Activated CD8-positive, alpha-beta memory T cell treated with anti-CD3 and anti-CD28 coated beads for 1 hour (primary cell): ENCODE measurements at places on chromosomes 2 and 18.

- no peak for DNase-seq
Measured at GRCh38 chr2:190235551-190236075, 84.0 kb downstream of the HIBCH start.

GRCh38 chr2:9390151-9390850, 33.0 kb downstream of the ITGB1BP1 start:
- no peak for DNase-seq

GRCh38 chr18:61076986-61077385, 256.2 kb upstream of the CDH20 start:
- DNase-seq, result no peak

DNA sequence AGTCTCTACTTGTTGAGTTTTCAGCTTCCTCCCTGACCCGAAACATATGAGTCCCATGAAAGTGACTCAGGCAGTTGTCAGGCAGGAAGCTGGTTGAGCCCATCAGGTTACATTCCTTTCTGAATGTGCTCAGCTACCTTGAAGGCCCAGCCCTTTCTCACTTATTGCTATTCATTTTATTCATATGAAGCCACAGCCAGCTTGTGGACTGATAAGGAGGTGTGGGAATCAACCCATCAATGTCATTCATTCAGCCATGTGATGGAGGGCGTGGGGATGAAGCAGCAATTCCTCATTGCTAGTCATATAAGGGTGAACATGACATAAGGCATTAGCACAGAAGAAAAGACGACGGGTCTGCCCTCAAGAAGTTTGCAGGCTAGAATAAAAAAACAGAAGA, 5.3 kb upstream of the VPS4B start:
- DNase-seq, result no peak

GRCh38 chr2:61718965-61719364, 134.9 kb downstream of the FAM161A start:
- no peak for DNase-seq

GRCh38 chr2:172884336-172884735, 148.7 kb downstream of the RAPGEF4 start:
- no peak for DNase-seq

DNA sequence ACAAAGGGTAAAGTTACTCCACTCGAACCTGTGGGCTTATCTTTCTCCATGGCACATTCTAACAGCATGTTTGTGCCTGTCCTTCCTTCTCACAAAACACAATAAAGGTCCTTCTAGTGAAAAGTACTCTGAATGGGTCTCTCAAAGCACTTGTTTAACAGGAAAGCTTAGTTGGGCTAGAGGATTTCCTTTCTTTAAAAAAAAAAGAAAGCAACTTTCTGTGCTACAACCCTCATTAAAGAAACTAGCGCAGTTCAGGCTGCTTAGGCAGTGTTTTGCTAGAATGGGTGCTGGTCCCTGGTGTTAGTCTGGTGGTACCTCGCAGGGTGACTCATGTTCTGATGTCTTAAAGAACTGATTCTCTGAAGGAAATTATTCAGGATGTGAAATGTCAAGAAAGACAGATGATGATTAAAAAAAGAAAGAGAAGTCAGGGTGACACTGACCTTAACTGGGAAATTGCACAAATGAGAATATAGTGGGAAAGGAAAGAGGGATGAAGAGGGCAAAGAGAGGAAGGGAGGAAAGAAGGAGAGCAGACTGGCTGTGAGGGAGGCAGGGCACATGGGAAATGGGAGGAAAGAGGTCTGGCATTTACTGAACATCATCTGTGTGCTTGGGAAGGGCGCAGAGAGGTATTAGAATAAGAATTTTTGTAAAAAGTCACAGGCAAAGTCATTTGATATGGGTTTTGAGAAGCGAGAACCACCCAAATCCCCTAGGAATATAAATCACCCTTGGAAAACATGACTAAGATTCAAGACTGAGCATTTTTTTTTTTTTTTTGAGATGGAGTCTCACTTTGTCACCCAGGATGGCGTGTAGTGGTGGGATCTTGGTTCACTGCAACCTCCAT, 74.9 kb downstream of the ATP8B1 start:
- no peak for DNase-seq

GRCh38 chr18:58887613-58887963, 22.9 kb downstream of the ZNF532 start:
- no peak for DNase-seq

DNA sequence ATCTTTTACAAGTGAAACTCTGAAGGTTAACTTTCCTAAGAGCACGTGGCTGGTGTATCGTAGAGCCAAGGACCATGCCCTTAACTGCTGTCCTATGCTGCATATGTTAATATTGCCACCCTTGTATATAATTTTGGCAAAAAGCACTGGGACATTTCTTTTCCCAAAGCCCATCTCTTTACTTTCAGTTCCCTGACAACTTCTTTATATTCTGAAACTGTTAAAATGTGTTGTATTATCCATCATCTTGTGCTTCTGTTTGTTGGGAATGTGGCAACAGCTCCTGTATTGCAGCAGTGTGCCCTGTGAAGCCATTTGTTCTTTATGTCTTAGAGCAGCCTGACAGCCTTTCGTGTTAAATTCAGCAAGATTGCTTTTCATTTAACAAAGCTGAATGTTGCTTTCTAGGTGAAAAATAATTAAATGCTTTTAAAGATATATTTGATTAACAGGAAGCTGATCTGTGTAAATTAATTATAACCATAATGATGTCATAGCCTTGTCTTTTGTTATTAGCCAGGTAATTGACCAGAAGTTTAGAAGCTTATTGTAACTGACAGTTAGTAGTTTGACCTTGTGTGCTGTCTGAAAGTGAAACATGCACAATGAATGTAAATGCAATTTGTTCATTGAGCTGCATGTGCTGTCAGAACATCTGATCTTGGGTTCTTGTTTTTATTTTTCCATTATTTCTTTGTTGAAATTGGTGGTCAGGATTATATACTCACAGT, 9.7 kb downstream of the RHBDD1 start:
- DNase-seq, result no peak

GRCh38 chr2:191265311-191266170, 20.3 kb downstream of the MYO1B start:
- DNase-seq, result no peak

- DNase-seq, result no peak
Measured at GRCh38 chr2:240856151-240856980, 12.3 kb upstream of the AGXT start.

DNA sequence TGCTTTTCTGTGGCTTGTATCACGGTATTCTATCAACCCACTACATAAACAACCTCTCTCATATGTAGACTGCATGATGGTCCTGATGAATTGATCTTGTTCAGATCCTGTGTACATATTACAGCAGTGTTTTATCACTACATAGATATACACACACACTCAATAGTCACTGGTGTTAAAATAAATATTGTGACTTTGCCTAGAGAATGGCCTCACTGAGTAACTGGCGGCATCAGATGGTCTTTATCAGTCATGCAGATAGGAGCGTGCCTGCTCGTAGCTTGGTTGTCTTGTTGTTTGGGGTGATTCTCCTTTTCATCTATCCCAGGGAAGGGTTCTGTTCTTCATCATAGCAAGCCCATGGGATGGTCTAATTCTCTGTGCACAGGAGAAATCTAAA, 18.4 kb upstream of the CTAGE1 start:
- no peak for DNase-seq

DNA sequence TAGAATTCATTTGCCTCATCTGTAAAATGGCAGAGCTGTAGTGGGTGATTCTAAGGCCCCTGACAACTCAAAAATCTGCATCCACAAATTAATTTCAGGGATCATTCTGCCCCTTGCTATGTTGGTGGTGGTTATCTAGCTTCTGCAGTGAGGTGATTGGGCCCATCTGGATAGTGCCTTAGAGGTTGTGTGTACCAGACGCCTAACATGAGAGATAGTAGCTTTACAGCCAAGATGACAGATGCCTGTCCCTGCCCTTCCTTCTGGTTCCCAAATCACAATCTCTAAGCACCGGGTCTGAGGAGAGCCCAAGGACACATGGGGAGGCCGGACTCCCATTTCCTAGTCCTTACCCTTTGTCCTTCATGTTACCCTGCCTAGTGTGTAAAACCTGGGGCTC, 51.1 kb upstream of the TNP1 start:
- no peak for DNase-seq

DNA sequence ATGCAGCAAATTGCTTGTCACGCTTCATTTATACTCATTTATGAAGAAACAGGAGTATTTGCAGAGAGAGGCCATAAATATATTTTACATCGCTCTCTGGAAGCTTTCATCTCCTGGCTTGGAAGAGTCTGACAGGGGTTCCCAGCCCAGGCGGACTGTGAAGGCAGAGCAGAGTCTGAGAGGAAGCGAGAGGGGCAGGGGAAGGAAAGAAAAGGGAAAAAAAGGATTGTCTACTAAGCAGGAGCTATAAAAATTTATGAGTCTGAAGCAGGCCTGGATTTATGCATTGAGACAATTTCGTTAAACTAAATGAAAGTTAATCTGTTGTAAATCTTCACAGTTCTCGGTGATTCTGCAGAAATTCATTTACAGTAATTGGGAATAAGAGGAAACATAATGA, 143.9 kb upstream of the GYPC start:
- DNase-seq, result no peak

DNA sequence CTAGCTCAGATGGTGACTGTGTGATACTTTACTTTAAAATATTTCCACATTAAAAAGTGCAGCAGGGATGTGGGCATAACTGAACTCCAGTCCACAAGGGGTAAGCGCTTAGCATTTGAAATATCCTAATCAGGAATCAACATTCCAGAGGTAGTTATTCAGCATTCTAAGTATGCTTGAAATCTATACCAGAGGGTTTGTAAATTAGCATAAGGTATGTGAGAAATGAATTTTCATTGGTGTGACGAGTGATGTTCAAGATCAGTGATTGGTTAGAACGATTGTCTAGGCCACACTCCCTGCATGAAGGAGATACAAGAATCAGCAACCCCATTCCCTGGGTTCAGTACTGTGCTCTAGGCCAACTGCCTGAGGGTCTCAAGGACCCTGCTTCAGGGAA, 42.6 kb downstream of the MAPK4 start:
- DNase-seq, result no peak

- no peak for DNase-seq
Measured at GRCh38 chr18:76056471-76057110, 438.5 kb downstream of the ZNF516 start.

- no peak for DNase-seq
Measured at GRCh38 chr18:21650311-21650710, 38.2 kb downstream of the SNRPD1 start.

DNA sequence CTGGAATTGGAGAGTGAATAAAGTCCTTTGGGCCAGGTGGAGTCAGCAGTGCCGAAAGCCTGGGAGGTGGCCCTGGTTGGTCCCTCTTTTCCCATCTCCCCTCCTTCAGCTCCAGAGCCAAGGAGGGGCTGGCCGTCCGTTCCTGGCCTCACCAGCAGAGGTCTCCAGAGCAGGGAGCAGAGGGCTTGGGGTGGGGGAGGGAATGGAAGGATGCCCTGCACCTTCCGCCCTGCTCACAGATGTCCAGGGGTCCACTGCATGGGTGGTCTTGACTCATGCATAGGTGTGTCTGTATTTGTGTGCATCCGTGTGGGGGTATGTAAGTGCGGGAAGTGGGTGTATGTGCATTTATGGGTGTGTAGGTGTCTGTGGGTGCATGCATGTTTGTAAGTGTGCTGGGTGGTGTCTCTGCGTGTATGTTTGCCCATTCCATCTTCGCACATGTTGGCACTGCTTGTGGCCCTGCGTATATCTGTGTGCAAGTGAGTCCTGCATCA, 201.8 kb downstream of the ZFP36L2 start:
- no peak for DNase-seq

DNA sequence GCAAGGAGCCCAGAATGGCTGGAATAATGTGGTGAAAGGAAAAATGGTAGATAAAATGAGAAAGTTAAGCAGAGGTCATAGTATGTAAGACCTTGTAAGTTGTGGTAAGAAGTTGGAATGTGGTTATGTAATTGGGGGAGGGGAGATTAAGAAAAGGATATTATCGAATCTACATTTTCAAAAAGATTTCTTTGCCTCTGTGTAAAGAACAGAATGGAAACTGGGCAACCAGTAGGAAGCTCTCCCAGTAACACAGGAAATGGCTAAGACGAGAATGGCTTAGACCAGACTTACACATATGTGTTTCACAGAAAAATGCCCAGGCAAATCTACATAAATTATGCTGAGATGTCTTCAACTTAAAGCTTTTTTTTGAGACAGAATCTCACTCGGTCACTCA, 13.2 kb downstream of the MEMO1 start:
- DNase-seq, result no peak

GRCh38 chr2:433216-433615, 145.3 kb upstream of the ALKAL2 start:
- DNase-seq, result no peak

GRCh38 chr2:8956774-8957173, 46.7 kb downstream of the MBOAT2 start:
- no peak for DNase-seq

DNA sequence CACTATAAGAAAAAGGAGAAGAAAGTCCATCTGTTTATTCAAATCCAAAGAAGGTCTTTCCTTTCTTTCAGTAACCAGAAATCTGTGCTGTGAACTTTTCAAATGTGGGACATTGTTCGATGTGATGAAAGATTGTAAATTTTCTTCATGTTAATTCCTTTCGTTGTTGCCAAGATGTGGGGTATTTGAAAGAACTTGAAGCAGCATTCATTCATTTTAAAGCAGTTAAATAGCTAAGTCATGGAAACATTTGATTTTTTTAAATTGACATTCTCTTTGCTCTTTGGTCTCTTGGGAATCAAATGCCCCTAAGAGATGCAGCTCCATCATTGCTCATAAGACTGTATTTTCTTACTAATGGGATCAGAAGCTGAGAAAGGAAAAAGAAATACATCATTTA, 93.7 kb upstream of the EHBP1 start:
- DNase-seq, result no peak

GRCh38 chr2:120669121-120669952, 66.3 kb upstream of the GLI2 start:
- no peak for DNase-seq

DNA sequence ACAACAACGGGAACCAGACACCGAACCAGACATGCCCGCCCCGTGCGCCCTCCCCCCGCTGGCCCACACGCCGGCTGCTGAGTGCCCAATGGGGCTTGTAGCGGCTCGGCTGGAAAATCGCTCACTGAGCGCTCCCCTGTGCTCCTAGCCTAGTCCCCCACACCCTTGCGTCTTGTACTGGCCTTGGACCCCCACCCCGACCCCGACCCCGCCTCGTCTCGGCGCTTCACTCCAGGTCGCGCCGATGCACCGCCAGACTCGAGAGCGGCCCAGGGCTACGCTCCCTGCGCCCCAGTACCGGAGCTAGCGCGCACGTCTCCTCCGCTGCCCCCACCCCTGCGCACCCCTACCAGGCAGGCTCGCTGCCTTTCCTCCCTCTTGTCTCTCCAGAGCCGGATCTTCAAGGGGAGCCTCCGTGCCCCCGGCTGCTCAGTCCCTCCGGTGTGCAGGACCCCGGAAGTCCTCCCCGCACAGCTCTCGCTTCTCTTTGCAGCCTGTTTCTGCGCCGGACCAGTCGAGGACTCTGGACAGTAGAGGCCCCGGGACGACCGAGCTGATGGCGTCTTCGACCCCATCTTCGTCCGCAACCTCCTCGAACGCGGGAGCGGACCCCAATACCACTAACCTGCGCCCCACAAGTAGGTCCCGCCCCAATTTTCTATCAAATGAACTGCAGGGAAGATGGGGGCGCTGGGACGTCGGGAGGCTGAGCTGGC, 1.5 kb downstream of the GAD1 start:
- no peak for DNase-seq

- no peak for DNase-seq
Measured at GRCh38 chr2:112756207-112756606, 8.2 kb downstream of the CKAP2L start.

- DNase-seq, result peak; percentile 15
Measured at GRCh38 chr2:28681158-28681571, 70.5 kb upstream of the PPP1CB start.
